ENCODE measurements at places on chromosomes 6 and 20.
A peak's percentile ranks its signal among the peaks of the same experiment; 100 is the strongest.

DNA sequence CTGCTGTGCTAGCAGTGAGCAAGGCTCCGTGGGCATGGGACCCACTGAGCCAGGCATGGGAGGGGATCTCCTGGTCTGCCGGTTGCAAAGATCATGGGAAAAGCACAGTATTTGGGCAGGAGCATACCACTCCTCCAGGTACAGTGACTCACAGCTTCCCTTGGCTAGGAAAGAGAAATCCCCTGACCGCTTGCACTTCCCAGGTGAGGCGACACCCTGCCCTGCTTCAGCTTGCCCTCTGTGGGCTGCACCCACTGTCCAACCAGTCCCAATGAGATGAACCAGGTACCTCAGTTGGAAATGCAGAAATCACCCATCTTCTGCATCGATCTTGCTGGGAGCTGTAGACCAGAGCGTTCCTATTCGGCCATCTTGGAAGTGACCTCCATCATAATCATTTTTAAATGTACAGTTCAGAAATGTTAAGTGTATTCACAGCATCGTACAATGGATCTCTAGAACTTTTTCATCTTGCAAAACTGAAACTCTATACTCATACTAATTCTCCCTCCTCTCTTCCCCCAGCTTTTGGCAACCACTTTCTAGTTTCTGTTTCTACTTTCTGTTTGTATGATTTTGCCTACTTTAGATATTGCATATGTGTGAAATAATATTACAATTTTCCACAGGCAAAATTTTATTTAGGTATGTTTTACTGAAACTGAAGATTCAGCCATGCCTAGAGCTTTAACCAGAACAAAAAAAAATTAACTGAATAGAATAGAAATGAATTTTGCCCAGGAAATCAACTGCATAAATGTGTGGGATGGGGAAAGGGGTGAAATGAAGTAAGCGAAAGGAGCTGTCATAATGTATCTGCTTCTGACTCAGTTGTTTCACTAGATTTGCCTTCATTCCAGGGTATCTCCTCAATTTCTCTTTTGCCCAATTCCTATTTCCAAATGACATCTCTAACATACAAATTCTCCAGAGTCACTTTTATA is 100.0 kb downstream of the RWDD2A start:
- H3K4me3 ChIP-seq: no peak overlapping the region
- DNase-seq: no peak
- peaks cover 8% of the 10 kb centered on the region for H3K4me1 ChIP-seq
- no peaks in the 10 kb centered on the region for H3K36me3 ChIP-seq
- no peak overlapping the region for H3K27ac ChIP-seq
- H3K27me3 ChIP-seq: peaks cover 41% of the 10 kb centered on the region

DNA sequence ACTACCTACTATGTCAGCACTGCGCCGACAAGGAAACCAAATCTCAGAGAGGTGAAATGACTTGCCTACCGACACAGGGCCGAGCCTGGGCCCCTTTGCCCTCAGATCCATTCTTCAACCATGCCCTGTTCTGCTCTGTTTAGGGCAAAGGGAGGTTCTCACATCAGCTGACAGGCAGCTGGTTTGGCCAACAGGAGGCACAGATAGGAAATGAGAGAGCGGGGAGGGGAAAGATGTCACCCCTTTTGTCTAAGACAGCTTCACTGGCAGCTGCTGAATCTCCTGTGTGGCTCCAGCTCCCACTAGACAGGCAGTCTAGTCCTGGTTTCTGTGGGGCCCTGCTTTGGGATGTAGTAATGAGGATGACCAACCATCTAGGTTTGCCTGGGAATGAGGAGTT is 158.7 kb downstream of the TMEM200A start:
- H3K27me3 ChIP-seq: no peaks in the 10 kb centered on the region
- peaks cover 6% of the 10 kb centered on the region for H3K36me3 ChIP-seq
- no peak overlapping the region for H3K4me3 ChIP-seq
- no peak for DNase-seq

GRCh38 chr6:129329678-129330077 is 380.3 kb downstream of the ARHGAP18 start:
- no peak overlapping the region for H3K27ac ChIP-seq
- H3K4me3 ChIP-seq: no peak overlapping the region
- DNase-seq: no peak
- peaks cover 10% of the 10 kb centered on the region for H3K27me3 ChIP-seq

- peak overlapping the region; percentile 81 for H3K27ac ChIP-seq
- H3K4me1 ChIP-seq: peaks cover 20% of the 10 kb centered on the region
- no peak for DNase-seq
- H3K4me3 ChIP-seq: peak overlapping the region; percentile 85
- peaks cover 14% of the 10 kb centered on the region for H3K36me3 ChIP-seq
Measured at GRCh38 chr20:33732166-33732970, 572 bp downstream of the ZNF341 start.

DNA sequence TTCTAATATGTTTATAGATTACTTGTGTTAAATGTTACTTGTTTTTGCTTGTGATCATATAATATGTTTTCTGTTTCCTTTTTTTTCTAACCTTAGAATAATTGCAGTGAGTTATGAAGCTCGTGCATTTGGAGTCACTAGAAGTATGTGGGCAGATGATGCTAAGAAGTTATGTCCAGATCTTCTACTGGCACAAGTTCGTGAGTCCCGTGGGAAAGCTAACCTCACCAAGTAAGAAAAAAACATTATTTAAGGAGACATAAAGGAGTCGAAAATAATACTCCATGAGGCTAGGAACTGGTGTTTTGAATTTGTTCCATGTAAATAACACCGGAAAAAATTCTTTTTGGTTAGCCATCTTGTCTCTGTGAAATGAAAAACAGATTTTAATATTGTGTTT is 6.9 kb downstream of the POLH start:
- H3K4me3 ChIP-seq: no peak overlapping the region
- peaks cover 27% of the 10 kb centered on the region for H3K4me1 ChIP-seq
- peaks cover 34% of the 10 kb centered on the region for H3K36me3 ChIP-seq
- no peak overlapping the region for H3K27ac ChIP-seq
- DNase-seq: no peak

DNA sequence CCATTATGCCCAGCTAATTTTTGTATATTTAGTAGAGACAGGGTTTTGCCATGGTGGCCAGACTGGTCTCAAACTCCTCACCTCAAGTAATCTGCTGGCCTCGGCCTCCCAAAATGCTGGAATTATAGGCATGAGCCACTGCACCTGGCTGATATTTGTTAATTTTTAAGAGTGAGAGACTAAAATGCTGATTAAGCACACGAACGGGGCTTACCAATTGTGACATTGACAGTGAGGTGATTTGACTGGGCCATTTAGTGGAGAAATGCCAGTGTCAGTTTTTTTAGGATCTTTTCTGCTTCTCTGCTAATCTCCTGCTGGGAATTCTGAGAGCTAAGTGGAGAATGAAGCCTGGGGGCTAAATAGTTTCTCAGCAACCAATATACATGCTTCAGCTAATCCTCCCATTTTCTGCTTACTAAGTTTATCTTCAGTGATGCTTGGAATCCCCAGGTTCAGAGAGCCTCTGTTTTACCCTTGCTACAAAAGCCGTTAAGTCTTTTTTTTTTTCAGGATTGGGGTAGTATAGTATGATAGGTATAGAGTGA is 9.8 kb upstream of the DEFB123 start:
- peaks cover 27% of the 10 kb centered on the region for H3K27me3 ChIP-seq
- H3K36me3 ChIP-seq: no peaks in the 10 kb centered on the region
- no peak overlapping the region for H3K4me3 ChIP-seq
- no peaks in the 10 kb centered on the region for H3K4me1 ChIP-seq
- H3K27ac ChIP-seq: no peak overlapping the region

- no peak overlapping the region for H3K27ac ChIP-seq
- H3K36me3 ChIP-seq: peaks cover 2% of the 10 kb centered on the region
- no peak overlapping the region for H3K4me3 ChIP-seq
- no peak for DNase-seq
- no peaks in the 10 kb centered on the region for H3K27me3 ChIP-seq
Measured at GRCh38 chr20:33005908-33006775, 1.4 kb upstream of the BPIFB2 start.

DNA sequence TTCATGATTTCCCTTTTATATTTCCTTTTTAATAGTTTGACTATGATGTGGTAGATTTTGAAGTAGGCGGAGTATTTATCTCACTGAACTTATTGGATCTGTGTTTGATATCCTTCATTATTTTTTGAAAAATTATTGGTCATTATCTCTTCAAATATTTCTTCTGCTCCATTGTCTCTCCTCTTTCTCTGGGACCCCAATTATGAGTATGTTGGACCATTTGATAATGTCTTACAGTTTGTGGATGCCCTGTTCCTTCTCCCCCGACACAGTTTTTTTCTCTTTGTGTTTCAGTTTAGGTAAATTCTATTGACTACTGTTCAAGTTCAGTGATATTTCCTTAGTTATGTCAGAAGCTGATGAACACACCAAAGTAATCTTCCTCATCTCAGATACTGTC is 49.4 kb upstream of the COL10A1 start:
- no peaks in the 10 kb centered on the region for H3K27me3 ChIP-seq
- H3K4me3 ChIP-seq: no peak overlapping the region
- DNase-seq: no peak
- H3K36me3 ChIP-seq: peaks cover 36% of the 10 kb centered on the region

- no peaks in the 10 kb centered on the region for H3K36me3 ChIP-seq
- H3K27ac ChIP-seq: no peak overlapping the region
- DNase-seq: no peak
- no peaks in the 10 kb centered on the region for H3K4me1 ChIP-seq
Measured at GRCh38 chr20:2059411-2059810, 42.2 kb upstream of the STK35 start.

Measured in activated naive CD8-positive, alpha-beta T cell treated with anti-CD3 and anti-CD28 coated beads for 36 hours (primary cell).